ENCODE measurements at places on chromosomes 5 and 9.

DNA sequence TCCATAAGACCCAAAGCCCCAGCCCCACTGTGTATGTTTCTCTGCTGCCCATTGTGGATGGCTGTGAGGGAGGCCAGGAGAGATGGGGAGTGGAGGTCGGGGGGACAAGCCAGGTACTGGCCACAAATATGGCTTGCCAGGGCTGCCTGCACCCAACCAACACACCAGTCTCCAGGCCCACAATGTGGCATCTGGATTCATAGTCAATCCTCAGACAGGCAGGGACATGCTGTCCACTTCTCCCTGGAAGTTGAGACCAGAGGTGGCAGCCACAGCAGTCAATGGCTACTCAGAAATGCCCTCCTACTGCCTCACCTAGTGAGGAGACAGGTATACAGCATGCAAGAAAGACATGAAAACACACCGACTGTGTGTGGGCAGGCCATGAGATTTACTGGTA lies 61.2 kb upstream of the SLC25A51 start:
- H3K4me1 ChIP-seq, result peaks cover 18% of the 10 kb centered on the region
- H3K4me3 ChIP-seq, result no peak overlapping the region
- H3K36me3 ChIP-seq, result no peaks in the 10 kb centered on the region
- no peak for DNase-seq
- H3K27me3 ChIP-seq, result no peaks in the 10 kb centered on the region

DNA sequence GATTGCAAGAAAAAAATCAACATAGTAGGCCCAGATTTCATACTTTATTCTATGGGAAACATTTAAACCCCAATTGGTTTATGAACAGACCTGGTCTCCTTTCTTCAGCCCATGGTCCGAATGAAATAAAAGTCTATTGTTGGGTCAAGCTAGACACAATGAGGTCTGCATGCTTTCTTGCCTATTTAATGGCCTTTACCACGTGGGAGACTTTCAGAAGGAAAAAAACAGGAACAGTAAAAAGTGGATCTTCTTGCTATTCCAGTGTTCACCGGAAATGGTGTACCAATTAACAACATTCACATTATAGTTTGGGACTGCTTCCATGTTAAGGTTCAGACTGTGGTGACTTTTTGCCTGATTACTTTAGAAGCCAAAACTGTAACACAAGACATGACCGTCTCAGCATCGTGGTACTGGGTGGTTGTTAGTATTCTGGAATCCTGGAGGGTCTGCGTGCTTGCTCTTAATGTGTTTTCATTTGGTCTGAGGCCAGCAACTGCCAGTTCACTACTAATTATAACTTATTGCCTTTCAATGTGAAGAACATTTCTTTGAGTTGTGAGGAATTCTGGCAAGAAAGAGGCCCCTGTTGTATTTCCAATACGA lies 85.4 kb upstream of the PRRC1 start:
- H3K4me1 ChIP-seq, result peaks cover 2% of the 10 kb centered on the region
- H3K4me3 ChIP-seq, result no peak overlapping the region
- H3K36me3 ChIP-seq, result no peaks in the 10 kb centered on the region
- no peak overlapping the region for H3K27ac ChIP-seq
- no peaks in the 10 kb centered on the region for H3K27me3 ChIP-seq

DNA sequence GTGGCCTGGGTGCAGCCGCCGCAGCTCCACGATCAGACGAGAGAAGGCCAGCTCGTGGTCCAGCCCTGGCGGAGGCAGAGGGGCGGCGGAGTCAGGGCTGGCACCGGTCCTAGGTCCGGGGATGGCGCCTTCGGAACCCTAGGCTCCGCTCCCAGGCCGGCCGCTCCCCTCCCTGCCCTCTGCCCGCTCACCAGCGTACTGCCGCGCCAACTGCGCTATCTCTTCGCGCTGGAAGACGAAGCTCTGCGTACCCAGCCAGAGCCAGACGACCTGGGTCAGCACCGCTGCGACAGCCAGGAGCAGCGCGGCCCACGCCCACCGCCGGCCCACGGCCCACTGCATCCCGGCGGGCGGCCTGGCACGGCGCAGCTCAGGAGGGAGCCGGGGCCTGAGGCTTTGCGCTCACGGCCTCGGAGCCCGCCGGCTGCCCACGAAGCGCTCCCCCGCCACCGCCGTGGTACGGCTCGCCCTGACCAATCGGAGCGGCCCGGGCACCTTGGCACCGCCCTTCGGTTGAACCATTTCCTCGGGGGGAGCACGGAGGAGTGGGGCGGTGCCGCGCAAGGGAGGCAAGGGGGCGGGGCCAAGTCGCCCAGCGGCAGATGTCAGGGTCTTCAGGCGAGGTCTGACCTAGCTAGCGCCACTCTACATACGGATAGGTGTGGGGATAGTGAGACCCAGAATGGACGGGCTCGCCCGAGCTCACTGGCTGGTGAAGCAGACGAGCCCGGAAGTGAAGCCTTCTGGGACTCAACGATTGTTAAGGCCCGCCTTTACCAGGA lies at the start of gene SIGMAR1:
Gene SIGMAR1 (minus strand): TSS at position 432 of the 782 bp plus-strand sequence. CDS start 90 bp downstream, at position 342.
- peaks cover 22% of the 10 kb centered on the region for H3K4me1 ChIP-seq
- peaks cover 4% of the 10 kb centered on the region for H3K36me3 ChIP-seq
- peak; percentile 95 for DNase-seq
- H3K27ac ChIP-seq, result peak within 1 kb of the TSS; percentile 3
- H3K4me3 ChIP-seq, result peak within 1 kb of the TSS; percentile 83

DNA sequence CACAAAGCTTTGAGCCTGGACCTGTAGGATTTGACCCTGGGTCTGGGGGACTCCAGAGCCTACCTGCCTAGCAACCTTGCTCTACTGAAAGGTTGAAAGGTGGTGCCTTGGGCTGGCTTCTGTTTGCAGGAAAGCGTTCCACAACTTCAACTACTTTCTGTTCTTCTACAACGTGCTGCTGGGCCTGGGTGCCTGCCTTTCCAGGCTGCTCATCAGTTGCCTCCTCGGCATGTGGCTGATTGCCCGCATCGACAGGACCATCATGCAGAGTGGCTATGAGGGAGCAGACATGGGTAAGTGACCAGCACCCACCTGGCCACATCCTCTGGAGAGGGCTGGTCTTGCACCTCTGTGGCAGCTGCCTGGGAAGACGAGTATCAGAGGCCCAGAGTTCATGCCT lies 13.6 kb upstream of the CCDC180 start:
- H3K4me3 ChIP-seq, result no peak overlapping the region
- no peak overlapping the region for H3K27ac ChIP-seq
- H3K4me1 ChIP-seq, result peaks cover 5% of the 10 kb centered on the region

DNA sequence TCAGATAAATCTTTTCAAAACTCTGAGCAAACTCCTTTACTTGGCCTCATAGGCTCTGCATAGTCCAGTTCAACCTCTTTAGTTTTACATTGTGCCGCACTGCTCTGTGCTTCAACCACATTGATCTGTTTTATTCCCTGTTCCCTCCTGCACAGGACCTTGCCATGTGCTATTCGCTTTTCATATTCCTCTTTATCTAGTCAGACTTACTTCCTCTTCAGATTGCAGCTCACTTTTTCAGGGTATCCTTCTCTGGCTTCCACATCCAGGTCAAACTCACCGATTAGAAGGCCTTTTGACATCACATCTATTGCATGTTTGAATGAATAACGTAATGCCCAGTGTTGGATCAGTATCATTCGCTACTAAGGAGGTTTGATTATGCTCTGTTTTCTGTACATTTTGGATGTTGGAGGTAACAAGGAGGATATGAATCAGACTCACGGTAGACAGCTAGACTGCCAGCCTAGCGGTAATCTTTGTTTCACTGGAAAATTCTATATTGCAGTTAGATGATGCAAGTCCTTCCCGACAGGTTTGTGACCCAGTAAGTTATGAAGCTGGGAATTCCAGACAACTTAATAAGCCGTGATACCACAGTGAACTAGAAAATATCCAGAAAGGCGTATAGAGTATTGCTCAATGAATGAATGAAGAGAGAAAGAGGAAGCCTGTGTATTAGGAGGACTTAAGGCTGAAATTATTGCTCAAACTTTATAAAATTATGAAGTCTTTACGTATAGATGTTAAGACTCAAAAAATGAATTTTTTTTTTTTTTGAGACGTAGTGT lies 65.7 kb downstream of the IQGAP2 start:
- H3K4me3 ChIP-seq, result no peak overlapping the region
- peaks cover 19% of the 10 kb centered on the region for H3K4me1 ChIP-seq
- H3K27me3 ChIP-seq, result no peaks in the 10 kb centered on the region
- no peak for DNase-seq
- H3K36me3 ChIP-seq, result peaks cover 34% of the 10 kb centered on the region
- H3K27ac ChIP-seq, result no peak overlapping the region

DNA sequence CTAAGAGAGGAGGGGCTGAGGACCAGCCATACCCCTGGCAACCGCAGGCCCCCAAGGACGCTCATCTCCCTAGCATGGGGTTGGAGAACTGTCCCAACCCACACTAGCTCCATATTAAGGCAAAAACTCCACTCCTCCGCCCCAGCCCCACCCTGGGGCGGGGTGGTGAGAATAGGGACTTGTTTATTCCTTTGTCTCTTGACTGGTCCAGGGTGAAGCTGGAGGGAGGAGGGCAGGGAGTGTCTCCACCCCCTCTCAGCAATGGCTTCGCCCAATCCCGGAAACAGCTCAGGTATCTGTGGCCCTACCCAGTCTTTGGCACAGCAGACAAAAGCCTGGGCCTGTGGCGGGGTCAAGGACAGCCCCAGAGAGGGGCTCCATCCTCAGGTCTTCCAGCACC lies 16.9 kb downstream of the PRRX2 start:
- H3K4me3 ChIP-seq, result no peak overlapping the region
- H3K27ac ChIP-seq, result no peak overlapping the region
- no peak for DNase-seq
- no peaks in the 10 kb centered on the region for H3K36me3 ChIP-seq
- no peaks in the 10 kb centered on the region for H3K27me3 ChIP-seq

GRCh38 chr5:13187186-13187585 lies 757.3 kb downstream of the DNAH5 start:
- no peak for DNase-seq
- no peak overlapping the region for H3K27ac ChIP-seq
- H3K4me1 ChIP-seq, result peaks cover 8% of the 10 kb centered on the region
- H3K27me3 ChIP-seq, result no peaks in the 10 kb centered on the region
- H3K36me3 ChIP-seq, result no peaks in the 10 kb centered on the region

- H3K27me3 ChIP-seq, result no peaks in the 10 kb centered on the region
- no peaks in the 10 kb centered on the region for H3K36me3 ChIP-seq
- no peak overlapping the region for H3K4me3 ChIP-seq
- H3K4me1 ChIP-seq, result no peaks in the 10 kb centered on the region
- H3K27ac ChIP-seq, result no peak overlapping the region
- no peak for DNase-seq
Observed at GRCh38 chr9:86994231-86994630, 46.9 kb upstream of the GAS1 start.

GRCh38 chr5:1299961-1300360 lies 5.1 kb upstream of the TERT start:
- no peaks in the 10 kb centered on the region for H3K36me3 ChIP-seq
- no peak for DNase-seq
- H3K27ac ChIP-seq, result no peak overlapping the region
- H3K4me1 ChIP-seq, result peaks cover 5% of the 10 kb centered on the region
- no peak overlapping the region for H3K4me3 ChIP-seq
- peaks cover 12% of the 10 kb centered on the region for H3K27me3 ChIP-seq

GRCh38 chr5:33701251-33701650 lies 190.5 kb downstream of the ADAMTS12 start:
- no peak overlapping the region for H3K4me3 ChIP-seq
- H3K27me3 ChIP-seq, result no peaks in the 10 kb centered on the region
- peaks cover 9% of the 10 kb centered on the region for H3K4me1 ChIP-seq
- DNase-seq, result no peak
- no peak overlapping the region for H3K27ac ChIP-seq

GRCh38 chr9:37329576-37329975 lies 92.9 kb upstream of the GRHPR start:
- H3K27ac ChIP-seq, result no peak overlapping the region
- no peaks in the 10 kb centered on the region for H3K27me3 ChIP-seq
- peaks cover 2% of the 10 kb centered on the region for H3K4me1 ChIP-seq
- H3K4me3 ChIP-seq, result no peak overlapping the region
- DNase-seq, result no peak

DNA sequence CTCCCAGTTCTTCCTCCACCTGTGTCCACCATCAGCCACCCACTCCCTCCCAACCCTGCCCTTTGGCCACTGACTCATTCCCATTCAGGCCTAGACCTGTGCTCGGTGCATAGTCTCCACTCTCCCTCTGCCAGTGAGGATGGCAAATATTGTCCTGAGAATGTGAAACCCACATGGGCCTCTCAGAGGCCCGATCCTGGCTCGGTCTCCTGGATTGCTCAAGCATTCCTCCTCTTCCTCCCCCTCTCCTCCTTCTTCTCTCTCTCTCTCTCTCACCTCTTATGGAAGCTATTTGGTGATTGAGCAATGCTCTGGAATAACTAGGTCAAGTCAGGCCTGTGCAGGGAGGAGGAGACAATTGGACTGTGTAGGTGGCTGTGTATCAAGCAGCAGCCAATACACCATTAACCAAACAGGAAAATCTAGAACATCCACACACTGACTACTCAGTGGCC lies 99.9 kb downstream of the KLF4 start:
- H3K36me3 ChIP-seq, result no peaks in the 10 kb centered on the region
- DNase-seq, result no peak
- no peaks in the 10 kb centered on the region for H3K4me1 ChIP-seq
- H3K27ac ChIP-seq, result no peak overlapping the region
- H3K27me3 ChIP-seq, result no peaks in the 10 kb centered on the region

- no peak overlapping the region for H3K27ac ChIP-seq
- DNase-seq, result no peak
- peaks cover 22% of the 10 kb centered on the region for H3K4me1 ChIP-seq
- H3K27me3 ChIP-seq, result no peaks in the 10 kb centered on the region
- no peak overlapping the region for H3K4me3 ChIP-seq
Observed at GRCh38 chr5:60494144-60494543, 205.8 kb downstream of the DEPDC1B start.

DNA sequence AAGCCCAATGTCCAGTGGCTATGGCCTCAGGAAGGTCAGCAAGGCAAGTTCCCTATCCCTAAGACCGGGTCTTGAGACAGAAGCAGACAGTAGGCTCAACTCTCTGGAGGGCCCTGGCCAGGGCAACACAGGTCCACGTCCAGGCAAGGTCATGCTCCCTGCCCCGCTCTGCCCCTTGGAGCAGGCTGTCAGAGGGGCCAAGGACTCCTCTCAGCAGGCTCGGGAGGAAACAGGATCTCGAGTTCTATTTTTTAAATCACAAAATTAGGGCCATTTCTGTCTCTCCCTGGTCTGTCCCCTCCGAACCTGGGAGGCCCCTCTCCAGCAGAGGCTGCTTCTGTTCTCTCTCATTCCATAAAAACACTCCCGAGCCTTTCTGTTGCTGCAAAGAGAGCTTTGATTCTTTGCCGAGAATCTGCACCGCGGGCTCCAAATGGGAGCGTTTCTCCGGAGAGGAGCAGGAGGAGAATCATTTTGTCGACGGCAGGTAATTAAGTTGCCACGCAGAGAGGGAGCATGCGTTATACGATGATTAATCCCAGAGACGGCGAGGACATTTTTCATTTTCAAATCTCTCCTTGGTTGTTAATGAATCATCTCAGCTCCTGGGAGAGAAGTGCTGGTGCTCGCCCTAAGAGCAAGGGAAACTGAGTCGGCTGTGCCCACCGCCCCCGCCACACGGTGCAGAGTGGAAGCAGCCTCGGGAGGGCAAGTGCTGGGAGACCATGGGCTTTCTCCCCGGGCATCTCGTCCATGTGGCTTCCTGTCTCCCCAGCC lies 24.5 kb upstream of the FCN1 start:
- H3K4me3 ChIP-seq, result no peak overlapping the region
- no peaks in the 10 kb centered on the region for H3K27me3 ChIP-seq
- H3K4me1 ChIP-seq, result peaks cover 5% of the 10 kb centered on the region
- DNase-seq, result no peak
- H3K27ac ChIP-seq, result no peak overlapping the region

- no peak for DNase-seq
- H3K4me1 ChIP-seq, result peaks cover 33% of the 10 kb centered on the region
- no peaks in the 10 kb centered on the region for H3K27me3 ChIP-seq
- H3K4me3 ChIP-seq, result no peak overlapping the region
- no peak overlapping the region for H3K27ac ChIP-seq
Observed at GRCh38 chr5:177296581-177296980, 6.9 kb downstream of the RAB24 start.
